ENCODE measurements at places on chromosomes 4 and X. TPM values are rescaled to one million over a fixed set of nuclear protein-coding genes. Genes with fewer than 3 reads are reported as not detected.

DNA sequence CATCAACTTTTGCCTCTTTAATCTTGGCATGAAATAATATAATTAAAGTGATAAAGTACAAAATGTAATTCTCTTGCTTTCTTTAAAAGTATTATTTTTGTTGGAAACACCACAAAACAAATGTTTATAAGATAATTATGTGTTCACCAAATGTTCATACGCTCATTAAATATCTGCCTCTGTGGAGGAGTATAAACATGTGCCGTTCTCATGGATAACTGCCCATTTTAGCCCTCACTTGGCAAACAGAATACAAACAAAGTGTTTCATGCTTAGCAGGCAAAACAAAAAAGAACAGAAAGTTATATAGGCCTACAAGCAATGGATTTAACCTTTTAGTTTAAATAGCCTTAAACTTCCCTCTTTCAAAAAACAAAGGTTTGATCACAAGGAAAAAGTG, 800.5 kb upstream of the DIAPH2 start:
- no peak for DNase-seq

DNA sequence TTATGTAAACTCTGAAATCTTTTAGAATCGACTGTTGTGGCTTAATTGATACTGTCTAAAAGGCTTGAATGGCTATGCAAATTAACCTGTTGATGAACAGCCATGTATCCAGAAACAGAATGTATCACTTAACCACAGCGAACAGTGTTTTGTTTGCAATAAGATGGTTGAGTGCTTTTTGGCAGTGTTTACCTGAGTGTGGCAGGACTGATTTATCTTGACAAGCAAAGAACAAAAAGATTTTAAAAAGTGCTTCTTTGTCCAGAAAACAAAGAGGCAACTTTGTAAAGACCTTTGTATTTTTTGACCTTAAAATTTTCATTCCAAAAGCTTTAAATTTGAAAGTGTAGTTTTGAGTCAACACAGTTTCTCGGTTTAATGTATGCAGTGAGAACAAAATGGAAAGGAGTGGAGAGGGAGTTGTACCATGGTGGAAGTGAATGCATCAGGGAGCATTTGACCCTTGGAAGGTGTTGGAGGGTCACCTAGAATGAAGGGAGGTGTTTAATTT, 18.0 kb downstream of the ARHGAP10 start:
- DNase-seq = no peak

DNA sequence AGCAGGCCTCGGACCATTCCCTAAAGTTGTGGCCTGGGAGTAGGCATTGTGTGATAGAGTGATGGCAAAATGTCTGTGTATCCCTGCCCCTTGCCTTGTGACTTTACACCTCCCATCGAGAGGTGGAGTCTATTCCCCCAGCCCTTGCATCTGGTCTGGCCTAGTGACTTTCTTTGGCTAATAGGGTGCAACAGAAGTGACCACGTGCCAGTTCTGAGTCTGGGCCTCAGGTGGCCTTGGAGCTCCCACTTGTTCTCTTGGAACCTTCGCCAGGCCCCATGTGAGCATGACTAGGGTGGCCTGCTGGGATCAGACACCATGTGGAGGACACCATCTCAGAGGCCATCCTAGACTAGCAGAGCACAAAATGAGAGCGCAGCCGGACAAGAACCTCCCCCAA, 3.9 kb upstream of the RNF4 start:
- DNase-seq = no peak

GRCh38 chrX:118571836-118572235, 76.2 kb downstream of the DOCK11 start:
- DNase-seq = no peak

DNA sequence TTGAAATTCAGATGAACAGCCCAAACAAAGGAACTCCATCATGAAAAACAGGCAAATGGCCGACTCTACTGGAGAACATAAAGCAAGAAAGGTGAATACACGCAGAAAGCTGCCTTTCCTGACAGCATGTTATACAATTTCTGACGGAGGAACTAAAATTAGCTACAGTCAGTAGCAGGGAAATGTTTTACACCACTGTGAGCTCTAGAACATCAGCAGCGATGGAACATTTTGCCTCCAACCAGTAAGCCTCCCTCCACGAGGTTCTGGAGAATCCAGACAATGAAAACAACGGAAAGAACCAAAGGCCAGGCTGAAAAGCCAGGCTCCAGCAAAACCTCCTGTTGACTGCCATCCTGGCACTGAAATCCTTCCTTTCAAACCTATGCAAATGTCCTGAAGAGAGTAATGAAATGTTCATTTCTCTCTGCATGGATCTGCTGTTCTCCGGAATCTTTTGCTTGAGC, 78.9 kb downstream of the IRF2 start:
- DNase-seq = no peak

DNA sequence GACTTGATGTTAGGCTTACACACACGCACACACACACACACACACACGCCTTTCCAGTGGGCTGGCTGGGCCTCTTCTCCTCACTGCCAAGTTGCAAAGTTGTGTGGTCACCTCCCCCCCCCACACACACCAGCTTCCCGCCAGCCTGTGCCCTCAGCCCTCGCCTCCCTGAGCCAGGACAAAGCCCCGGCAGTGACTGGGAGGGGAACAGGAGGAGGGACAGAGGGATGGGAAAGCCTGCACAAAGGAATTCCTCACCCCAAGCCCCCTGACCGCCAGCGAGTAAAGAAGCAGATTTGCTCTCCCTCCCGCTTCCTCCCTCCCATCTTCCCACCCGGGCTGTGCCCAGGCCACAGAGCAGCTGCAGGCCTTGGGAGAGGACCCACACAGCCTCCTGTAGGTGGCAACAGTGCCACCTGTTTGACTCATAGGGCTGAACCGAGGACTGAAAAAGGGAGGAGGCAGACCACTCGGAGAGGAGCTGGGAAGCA, at the start of gene GDPD2:
Gene GDPD2, plus strand, starts transcription at position 464 of the 491 bp plus-strand sequence. CDS start 1,671 bp downstream, outside the sequence.
- peak; percentile 54 for DNase-seq

- DNase-seq = no peak
These were observed 113.3 kb upstream of the ATP6AP2 start for GRCh38 chrX:40467454-40467853.

DNA sequence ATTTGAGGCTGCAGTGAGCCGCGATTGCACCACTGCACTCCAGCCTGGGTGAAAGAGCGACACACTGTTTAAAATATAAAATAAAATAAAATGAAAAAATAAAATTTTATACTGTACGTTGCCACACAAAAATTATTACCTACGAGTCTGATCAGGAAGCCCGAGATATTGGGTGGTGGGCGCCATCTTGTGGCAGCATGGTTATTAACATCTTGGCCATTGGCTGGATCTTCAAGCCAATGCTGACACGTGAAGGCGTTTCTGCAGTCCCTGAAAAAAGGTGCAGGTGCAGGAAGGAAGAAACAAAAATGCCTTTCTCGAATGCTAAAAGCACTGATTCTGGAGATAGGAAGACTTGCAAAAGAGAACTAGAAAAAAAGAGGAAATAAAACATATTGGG, 4.9 kb upstream of the TLR8 start:
- DNase-seq = peak; percentile 79

DNA sequence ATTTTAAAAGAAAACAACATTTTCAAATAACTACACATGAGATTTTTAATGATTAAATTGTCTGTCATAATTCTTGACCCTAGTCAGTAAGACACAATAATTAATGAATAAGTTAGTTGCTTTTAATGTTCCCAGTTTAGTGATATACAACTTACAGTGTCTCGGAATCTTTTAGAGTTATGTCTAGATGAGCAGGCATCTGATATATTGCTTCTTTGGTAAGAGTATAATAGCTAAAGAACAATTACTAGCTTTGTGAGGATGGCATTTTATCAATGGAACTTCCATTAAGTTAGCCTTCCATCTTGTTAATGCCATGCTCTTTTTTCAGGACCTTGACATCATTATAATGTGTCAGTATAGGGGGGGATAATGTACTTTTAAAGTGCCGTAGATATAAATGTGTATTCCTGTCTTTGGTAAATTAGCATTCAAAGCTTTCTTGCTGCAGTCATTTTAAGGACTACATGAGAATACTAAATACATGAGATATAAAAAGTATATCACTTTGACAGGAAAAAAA, 425.1 kb downstream of the PDHA2 start:
- no peak for DNase-seq

- DNase-seq = peak; percentile 10
These were observed 46.1 kb upstream of the CTSO start for GRCh38 chr4:155999725-156000124.

- no peak for DNase-seq
These were observed 97.3 kb downstream of the PSAPL1 start for GRCh38 chr4:7337196-7338058.

GRCh38 chrX:19544693-19545305, 29.5 kb upstream of the MAP3K15 start:
- peak; percentile 76 for DNase-seq

DNA sequence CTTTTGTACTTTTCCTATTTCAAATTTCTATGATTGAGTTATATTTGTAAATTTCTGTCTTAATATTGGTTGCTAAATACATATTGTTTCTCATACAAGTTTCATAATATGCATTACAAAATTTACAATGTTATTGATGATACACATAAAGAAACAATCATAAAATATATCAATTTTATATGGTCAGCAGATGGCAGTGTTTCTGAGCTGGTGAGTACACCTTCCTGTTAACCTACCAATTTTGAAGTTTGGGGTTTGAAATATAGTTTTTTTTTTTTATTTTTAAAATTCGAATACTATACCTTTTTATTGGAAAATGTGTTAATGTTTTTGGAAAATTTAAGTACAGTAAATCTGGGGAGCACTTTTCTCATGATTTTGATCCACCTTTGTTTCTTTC, 1953.1 kb upstream of the ADGRL3 start:
- DNase-seq = peak; percentile 51

DNA sequence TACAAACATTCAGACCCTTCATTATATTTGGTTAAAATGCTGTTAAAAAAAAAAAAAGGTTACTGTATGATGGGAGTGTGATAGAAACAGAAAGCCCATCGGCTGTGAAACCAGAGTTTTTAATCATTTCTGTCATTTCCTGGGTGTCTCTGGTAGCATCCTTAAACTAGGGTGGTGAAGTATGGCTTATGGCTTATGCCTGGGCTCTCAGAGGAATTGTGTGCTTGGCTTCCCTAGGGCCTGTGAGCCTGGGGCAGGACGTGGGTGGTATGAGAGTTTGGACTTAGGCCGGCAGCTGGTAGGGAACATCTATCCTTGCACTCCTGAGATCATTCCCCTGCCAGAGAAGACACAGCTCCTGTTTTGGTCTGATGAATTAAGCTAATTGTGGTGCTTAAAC, 52.2 kb downstream of the DCUN1D4 start:
- DNase-seq = no peak

GRCh38 chr4:561426-561825, 14.7 kb downstream of the TMEM271 start:
- no peak for DNase-seq

GRCh38 chr4:105843941-105844340, 51.3 kb upstream of the NPNT start:
- no peak for DNase-seq

GRCh38 chr4:137994853-137995252, 247.3 kb downstream of the SLC7A11 start:
- DNase-seq = no peak

DNA sequence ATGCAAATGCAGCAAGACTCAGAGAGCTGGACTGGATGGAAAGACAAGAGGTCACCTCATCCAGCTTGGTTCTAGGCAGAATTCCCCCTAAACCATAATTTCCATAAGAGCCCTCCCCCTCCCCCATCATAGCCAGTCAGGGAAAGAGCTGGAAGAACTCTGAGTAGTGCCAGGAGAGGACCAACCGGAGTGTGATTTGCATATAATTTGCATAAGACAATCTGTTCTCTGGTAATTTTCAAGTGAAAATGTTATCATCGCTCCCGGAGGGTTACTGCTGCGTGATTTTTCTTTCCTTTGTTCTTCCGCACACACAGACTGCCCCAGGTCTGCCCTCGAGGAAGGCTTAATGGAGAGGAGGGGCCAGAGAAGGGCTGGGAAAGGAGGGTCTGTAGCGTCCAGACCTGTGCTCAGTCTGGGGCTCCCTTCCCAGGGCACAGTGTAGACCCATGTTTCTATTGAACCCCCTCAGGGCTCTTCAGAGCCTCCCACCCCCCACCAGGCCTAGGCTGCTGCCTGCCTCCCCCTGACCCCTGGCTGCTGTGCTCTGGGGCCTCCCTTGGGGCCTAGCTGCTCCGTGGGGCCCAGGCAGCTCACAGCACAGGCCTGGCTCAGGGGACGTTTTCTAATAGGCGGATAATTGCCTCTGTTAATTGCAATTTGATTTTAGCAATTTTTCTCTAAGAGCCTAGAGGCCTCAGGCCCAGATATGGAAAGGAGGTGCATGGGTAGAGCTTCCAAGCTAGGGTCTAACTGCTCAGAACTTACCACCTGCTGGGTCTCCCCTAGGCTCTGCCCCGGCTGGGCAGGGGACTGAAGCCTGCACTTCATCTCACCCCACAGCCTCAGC, 90.4 kb upstream of the PJA1 start:
- no peak for DNase-seq

GRCh38 chrX:49060914-49061313, 2.1 kb downstream of the CCDC120 start:
- DNase-seq = no peak

DNA sequence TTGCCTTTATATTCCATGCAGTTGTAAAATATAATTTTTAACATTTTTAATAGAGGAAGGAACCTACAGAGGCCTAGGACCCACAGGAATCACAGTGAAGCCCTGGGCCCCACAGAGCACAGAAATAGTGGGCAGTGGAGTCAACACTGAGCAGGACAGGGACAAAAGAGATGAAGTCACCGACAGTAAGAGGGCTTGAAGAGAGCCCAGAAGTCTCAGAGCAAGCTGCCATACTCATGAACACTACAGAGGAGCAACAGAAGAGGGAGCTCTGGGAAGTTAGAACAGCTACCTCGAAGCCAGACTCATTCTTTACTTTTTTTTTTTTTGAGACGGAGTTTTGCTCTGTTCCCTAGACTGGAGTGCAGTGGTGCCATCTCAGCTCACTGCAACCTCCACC, 149.3 kb upstream of the TENM3 start:
- DNase-seq = no peak

DNA sequence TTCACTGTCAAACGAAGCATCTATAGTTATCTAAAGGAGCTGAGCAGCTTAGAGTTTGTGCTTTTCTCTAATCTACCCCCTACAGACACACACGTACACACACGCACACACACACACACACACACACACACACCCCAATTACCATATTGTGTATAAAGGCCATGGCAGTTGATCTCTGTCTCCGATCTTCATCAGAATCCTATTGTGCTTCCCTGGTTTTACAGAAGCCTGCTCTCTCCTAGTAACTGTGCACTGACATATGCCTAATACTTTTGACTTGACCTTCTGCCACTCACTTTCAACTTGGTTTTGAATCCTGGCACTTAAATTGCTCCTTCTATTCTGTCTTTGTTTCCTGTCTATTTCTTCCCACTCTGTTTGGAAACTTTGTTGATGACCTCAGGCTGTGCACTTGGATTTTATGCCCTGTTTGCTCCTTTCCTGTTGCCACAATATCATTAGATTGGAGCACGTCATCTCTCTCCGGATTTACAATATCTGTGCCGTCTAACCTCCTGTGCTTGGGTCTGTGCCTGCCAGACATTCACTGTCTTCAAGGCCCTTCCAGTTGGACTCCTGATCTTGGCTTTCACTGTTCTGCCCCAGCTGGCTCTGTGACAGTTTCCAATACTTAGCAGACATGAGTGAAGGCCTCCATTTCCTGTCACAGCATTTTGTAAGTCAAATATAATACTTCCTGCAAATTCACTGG, 928.1 kb downstream of the FAT4 start:
- DNase-seq = no peak

Gene IL15
- 7.1 TPM for total RNA-seq

Gene UGT2A1
- not detected for total RNA-seq

Gene KIAA1210
- total RNA-seq = 0.07 TPM

Gene AWAT2
- not detected for total RNA-seq

Gene ZNF711
- 1.6 TPM for total RNA-seq

Gene GDPD2
- total RNA-seq = not detected

Gene MAGEA2B
- total RNA-seq = not detected

Gene AMBN
- total RNA-seq = not detected

Gene FABP2
- total RNA-seq = not detected

Gene SLC6A14
- not detected for total RNA-seq
